ENCODE measurements at places on chromosomes 5 and 9. TPM values are rescaled to one million over a fixed set of nuclear protein-coding genes. Genes with fewer than 3 reads are reported as not detected.

- H3K27me3 ChIP-seq, result peaks cover 4% of the 10 kb centered on the region
- H3K4me3 ChIP-seq, result no peak overlapping the region
- no peak for DNase-seq
- no peak overlapping the region for H3K27ac ChIP-seq
Observed at GRCh38 chr9:135139366-135139959, 52.0 kb downstream of the OLFM1 start.

DNA sequence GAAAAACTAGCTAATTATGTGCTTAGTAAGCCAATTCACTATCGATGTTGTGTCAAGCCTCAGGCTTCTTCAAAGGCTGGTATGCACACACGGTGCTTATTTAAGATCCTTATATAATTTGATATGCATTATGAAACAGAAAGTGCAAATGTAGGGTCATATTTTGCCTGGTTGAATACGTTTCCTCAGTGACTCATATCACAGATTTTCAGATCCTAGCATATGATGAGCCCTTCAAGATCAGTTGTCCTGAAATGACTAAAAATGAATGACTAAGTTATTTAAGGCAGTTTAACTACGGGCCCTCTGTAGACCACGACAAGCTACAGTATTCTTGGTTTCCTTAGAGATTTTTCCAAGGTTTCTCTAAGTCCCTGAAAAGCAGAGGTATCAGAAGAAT lies 778.3 kb downstream of the PRELID2 start:
- no peaks in the 10 kb centered on the region for H3K4me1 ChIP-seq
- H3K27ac ChIP-seq, result no peak overlapping the region
- DNase-seq, result no peak
- no peaks in the 10 kb centered on the region for H3K36me3 ChIP-seq
- no peaks in the 10 kb centered on the region for H3K27me3 ChIP-seq

GRCh38 chr5:140219068-140219991 lies 44.3 kb downstream of the CYSTM1 start:
- no peaks in the 10 kb centered on the region for H3K36me3 ChIP-seq
- no peaks in the 10 kb centered on the region for H3K27me3 ChIP-seq
- DNase-seq, result no peak
- no peak overlapping the region for H3K4me3 ChIP-seq
- peaks cover 33% of the 10 kb centered on the region for H3K4me1 ChIP-seq
- no peak overlapping the region for H3K27ac ChIP-seq

- no peak overlapping the region for H3K27ac ChIP-seq
- H3K27me3 ChIP-seq, result peaks cover 30% of the 10 kb centered on the region
- no peaks in the 10 kb centered on the region for H3K36me3 ChIP-seq
- H3K4me1 ChIP-seq, result no peaks in the 10 kb centered on the region
Observed at GRCh38 chr5:71934322-71934721, 173.0 kb upstream of the MAP1B start.

- no peak for DNase-seq
- no peak overlapping the region for H3K27ac ChIP-seq
- no peak overlapping the region for H3K4me3 ChIP-seq
- H3K4me1 ChIP-seq, result no peaks in the 10 kb centered on the region
- H3K36me3 ChIP-seq, result no peaks in the 10 kb centered on the region
- H3K27me3 ChIP-seq, result peaks cover 11% of the 10 kb centered on the region
Observed at GRCh38 chr5:93407454-93407853, 173.6 kb downstream of the NR2F1-AS1 start.

DNA sequence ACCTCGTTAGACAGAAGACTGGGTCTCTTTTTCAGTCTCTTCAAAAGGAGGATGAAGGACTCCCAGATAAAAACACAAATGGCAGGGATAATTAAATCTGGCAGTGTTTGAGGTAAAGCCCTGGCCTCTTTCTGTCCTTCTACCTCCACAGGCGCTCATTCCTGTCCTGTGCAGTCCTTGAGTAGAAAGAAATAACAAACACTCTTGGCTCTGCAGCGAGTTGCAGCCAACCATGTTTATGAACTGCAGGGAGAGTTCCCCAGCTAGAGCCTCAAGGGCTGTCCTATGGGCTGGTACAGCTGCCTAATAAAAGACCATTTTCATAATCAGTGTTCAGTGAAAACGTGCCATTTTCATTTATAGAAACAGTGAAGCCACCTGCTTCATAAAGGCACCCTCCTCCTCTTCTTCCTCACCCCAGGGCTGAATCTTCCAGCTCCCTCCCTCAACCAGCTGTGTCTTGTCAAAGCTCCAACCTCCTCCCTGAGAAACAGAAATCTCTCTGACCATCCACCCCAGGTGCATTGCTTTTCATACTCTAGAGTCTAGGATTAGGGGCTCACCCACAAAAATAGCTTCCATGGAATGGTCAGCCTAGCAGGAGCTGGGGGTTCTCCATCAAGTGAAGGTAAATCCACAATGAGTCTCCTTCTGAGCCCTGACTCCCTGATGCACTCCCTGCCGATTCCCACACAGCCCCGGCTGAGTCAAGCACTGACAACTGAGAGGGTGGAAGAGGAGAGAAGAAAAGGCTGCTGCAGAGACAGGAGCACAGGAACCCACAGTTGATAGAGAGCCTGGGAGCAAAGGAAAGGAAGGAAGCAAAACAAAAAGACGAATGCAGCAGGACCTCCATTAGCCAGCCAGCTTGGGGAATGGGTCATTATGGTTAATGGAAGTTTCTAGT lies 150.7 kb downstream of the CMYA5 start:
- no peak overlapping the region for H3K4me3 ChIP-seq
- no peak for DNase-seq
- H3K27ac ChIP-seq, result no peak overlapping the region
- peaks cover 2% of the 10 kb centered on the region for H3K4me1 ChIP-seq
- H3K36me3 ChIP-seq, result no peaks in the 10 kb centered on the region

Gene PDE6A
- not detected for total RNA-seq

Gene SAXO1
- total RNA-seq, result not detected

Gene SPOCK1
- total RNA-seq, result not detected

Gene SPATA31D4
- total RNA-seq, result not detected

Gene PTGR1
- total RNA-seq, result 1.3 TPM

Gene IER5L
- total RNA-seq, result 1.2 TPM
